Large intestine (tissue), 12 donors: ENCODE measurements at places on chromosomes 2 and 18.

DNA sequence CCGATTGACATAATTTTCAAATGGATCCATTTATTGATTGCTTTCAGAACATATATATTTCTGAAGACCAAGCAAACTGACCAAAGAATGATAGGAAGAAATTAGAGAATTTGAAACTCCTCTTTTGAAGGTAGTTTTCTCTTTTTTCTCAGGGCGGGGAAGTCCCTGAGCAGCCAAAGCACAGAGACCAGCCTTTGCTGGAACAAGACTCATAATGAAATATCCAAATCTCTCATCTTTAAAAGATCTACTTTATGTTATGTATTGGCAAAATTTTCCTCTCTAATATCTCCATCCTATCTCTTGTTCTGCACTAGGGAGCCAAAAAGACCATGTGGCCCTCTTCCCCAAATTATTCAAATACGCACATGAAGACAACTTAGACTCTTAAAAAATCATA is 379.0 kb upstream of the TCF4 start:
- no peak for DNase-seq

GRCh38 chr2:49973436-49973835 is 819.1 kb upstream of the FSHR start:
- no peak for DNase-seq

- no peak for DNase-seq
These were observed 683 bp downstream of the PTRHD1 start for GRCh38 chr2:24792542-24792873.

DNA sequence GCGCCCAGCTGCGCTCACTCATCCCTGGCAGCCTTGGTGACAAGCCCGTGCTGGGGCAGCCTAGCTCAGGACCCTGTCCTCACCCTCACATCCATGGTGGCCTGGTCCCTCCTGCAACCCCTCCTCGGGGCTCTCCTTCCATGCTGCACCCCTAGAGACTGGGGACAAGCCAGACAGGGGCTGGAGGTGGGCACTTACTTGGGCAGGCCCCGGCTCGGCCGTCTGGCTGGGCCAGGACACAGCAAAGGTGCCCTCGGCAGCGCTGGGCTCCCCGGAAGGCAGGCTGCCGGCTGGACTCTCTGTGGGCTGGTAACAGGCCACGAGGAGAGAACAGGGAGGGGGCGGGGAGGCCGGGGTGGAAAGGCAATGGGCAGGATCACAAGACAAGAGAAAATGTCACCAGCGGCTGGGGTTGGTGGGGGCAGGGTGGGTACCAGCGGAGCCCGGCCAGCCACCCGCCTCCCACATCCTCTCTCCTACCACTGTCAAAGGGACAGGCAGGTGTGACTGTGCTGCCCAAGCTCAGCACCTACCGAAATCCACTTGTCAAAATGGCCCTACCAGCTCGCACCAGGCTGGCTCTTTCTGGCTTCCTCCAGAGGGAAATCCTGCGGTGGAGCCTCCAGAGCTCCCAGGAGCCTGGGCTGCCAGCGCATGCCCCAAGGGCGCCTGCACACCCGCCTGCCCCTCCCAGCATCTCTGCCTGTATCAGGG is 54.7 kb downstream of the BIN1 start:
- no peak for DNase-seq
